ENCODE measurements at places on chromosomes 3 and 15.

GRCh38 chr15:94234300-94234699, 2.9 kb downstream of the MCTP2 start:
- no peak for DNase-seq

DNA sequence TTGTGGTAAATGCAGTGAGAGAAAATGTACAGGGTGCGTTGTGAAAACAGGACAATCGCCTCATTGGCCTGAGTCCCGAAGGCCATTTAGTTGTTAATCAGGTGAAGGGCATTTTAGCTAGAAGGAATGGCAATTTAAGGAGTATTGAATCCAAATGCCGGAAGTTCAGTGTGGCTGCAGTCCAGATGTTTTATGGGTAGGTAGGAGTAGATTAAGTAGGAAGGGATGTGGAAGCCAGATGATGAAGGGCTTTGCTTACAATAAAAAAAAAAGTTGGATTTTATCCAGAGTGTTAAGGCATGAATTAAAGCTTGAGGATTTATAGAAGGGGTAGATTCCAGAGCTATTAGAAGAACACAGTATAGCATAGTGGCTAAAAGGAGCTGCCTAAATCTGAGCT, 572.7 kb downstream of the NLGN1 start:
- no peak for DNase-seq

GRCh38 chr15:78065973-78066946, 11.3 kb downstream of the TBC1D2B start:
- peak; percentile 51 for DNase-seq

- DNase-seq: no peak
Observed at GRCh38 chr3:4751029-4751501, 228.2 kb upstream of the BHLHE40 start.

DNA sequence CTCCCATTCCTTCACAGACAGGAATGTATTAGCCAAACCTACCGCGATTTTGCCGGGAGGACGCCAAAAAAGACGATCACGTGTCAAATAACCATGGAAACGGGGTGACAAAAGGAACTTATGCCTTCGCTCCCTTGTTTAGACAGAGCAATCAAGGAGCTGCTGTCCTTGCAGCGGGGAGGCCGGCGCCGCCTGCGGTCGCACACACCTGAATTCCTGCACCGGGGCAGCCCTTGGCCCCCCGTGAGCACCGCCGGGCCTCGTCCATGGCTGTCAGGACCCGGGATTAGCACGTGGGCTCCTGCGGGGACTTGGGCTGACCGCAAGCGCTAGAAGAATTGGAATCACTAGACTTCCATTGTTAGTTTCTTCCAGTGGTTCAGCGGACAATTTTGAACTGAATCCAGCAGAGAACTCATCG, 193.1 kb downstream of the SHQ1 start:
- DNase-seq: peak; percentile 26

DNA sequence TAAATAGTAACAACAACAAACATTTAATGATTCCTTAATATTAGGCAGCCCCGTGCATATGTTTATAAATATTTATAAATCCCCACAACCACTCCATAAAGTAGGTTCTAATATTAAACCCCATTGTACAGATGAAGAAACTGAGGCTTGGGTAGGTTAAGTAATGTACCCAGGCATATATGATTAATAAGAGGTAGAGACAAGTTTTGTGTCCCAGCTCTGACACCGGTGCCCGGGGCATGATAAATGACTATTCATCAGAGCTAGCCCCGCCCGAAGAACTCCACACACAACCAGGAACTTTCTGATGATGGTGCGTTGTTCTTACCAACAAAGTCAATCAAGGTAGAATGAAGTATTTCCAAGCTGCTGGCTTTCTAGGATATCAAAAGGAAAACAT, 19.4 kb downstream of the CDCP1 start:
- no peak for DNase-seq

DNA sequence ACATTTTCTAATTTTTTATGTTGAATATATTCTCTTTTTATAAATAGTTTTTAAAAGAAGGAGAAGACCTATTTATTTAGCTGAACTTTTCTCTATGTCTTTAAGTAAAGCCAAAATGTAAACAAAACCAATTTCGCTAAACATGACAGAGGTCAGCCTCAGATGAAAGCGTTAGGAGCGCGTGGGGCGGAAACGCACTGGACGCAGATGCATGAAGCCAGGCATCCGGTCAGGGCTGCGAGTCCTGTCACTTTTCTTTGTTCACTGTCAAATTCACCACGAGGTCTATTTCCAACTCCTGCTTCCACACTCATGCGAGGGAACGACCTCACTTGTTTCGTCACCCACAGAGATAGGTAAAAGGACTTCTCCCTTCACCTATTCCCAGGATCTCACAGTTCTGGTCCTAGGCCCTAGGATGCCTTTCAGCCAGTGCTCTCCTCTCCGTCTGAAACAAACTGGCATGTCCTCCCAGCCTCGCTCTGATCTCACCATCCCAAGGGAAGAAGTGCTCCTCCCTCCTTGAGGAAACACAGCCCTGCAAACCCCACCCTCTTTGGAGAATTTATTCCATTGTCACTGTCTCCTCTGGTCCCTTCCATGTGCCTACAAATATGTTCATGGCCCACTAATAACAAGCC, 57.9 kb downstream of the ITGB5 start:
- peak; percentile 64 for DNase-seq

DNA sequence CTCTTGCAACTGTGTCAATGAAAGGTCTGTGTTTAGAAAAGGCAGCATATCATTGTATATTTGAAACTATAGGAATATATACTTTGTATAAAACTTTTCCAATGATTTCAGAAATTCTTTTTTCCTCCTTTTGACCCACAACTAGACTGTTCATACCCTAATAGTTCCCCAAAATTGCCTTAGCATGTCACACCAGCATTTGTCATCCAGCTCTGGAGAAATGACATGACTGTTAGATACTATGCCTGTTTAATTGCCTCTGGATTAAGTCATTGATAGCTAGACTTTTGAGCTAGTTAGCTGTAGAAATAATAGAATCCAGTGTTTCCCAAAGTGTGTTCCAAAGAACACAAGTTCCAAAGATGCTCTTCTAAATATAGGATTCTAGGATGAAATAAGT, 32.4 kb downstream of the B3GALNT1 start:
- DNase-seq: no peak

DNA sequence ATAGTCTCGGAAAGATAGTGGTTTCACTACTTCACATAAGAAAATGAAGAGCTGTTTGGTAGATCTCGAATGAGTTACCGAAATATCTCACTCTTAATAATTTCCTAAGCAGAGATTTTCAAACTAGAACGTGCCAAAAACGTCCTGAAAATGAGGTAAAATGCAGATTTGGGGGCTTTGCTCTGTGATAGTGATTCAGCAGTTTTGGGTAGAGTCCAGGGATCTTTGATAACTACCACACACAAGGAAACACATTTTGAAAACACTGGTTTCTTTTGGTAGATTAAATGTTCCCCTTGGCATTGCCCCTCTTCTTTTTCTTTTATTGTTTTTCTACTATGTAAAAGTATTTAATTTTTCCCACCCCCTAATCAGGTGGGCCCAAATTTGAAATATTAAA, 125.9 kb downstream of the EBLN2 start:
- no peak for DNase-seq

Data from GM23248 (cell line).